Stimulated activated CD8-positive, alpha-beta memory T cell treated with anti-CD3 and anti-CD28 coated beads, Interleukin-7, amount 100 ng/mL, for 24 hours (primary cell): ENCODE measurements at places on chromosomes 1 and 21.
A peak's percentile ranks its signal among the peaks of the same experiment; 100 is the strongest.

- DNase-seq: no peak
Observed at GRCh38 chr1:33401471-33401870, 29.4 kb downstream of the PHC2 start.

GRCh38 chr21:32412162-32413014 is at the start of gene EVA1C:
TSS of gene EVA1C (plus strand) at chr21:32412706. CDS start at chr21:32412854, 148 bp downstream.
- DNase-seq: peak; percentile 42

DNA sequence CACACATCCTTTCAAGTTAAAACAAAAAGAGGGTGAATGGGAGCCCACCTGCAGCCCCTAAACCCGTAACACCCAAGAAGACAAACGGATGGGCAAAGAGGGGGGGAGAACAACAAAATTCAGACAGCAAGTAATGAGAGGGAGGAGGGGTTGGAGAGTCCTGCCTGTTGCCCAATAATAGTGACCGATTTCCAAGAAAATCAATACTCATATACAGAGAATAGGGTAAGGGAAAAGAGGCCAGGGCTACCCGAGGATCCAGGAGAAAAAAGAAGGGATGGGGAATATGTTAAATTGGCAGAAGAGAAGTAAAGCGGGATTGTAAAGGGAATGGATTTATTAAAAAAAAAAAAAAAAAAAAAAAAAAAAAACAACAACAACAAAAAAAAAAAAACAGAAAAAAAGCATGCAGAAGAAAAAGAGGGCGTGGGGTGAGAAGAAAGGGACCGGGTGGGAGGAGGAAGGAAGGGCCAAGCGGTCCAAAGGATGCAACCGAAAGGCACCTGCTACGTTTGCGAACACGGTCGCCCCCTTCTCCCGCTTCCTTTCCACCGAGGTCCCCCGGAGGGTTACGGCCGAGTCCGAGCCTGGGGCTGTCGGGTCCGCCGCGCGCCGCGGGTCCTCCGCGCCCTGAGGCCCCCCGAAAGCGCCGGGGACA is 930 bp downstream of the SLC30A10 start:
- no peak for DNase-seq

DNA sequence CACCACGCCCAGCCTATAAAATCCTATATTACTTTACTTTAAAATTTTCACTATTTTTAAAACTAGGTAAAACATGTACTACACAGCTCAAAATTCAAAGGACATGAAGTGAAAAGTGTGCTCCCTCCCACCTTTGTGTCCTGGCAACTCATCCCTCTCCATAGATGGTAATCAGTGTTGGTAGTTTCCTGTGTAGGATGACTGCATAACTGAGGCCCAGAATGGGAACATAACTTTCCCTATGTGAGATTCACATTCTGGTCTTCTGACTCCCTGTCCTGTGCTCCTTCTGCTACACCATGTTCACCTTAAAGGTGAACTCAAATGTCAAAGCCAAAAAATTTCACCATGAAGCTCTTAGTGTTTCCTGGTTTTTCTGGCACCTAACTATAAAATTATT is 39.3 kb downstream of the XKR8 start:
- DNase-seq: no peak

GRCh38 chr1:234745276-234745675 is 135.3 kb upstream of the IRF2BP2 start:
- DNase-seq: no peak

GRCh38 chr1:17877896-17878295 is 122.8 kb downstream of the ACTL8 start:
- no peak for DNase-seq
